ENCODE measurements at places on chromosomes 4 and X. TPM values are rescaled to one million over a fixed set of nuclear protein-coding genes. Genes with fewer than 3 reads are reported as not detected.

GRCh38 chr4:107349732-107350131 lies 313.6 kb upstream of the DKK2 start:
- no peak for DNase-seq

DNA sequence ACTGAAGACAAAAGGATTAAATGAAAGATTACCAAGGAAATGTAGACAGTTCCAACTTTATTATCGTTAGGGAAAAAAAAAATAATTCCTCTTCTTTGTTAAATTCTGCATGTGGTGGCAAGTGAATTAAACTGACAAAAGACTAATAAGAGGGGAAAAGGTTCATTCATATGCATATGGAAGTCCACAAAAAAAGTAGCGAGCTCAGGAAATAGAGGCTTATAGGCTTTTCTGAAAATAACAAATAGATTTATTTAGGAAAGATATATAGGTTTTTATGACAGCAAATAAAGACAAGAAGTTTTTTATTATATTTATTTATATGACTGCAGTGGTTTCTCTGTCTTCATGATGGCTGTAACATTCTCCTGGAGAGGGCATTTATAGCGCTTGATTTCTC lies 246.0 kb downstream of the NAF1 start:
- no peak for DNase-seq

RPA4 gene
- total RNA-seq, result 3.2 TPM

GAGE12J gene
- total RNA-seq, result not detected

SLC34A2 gene
- total RNA-seq, result not detected

FDCSP gene
- not detected for total RNA-seq

DNA sequence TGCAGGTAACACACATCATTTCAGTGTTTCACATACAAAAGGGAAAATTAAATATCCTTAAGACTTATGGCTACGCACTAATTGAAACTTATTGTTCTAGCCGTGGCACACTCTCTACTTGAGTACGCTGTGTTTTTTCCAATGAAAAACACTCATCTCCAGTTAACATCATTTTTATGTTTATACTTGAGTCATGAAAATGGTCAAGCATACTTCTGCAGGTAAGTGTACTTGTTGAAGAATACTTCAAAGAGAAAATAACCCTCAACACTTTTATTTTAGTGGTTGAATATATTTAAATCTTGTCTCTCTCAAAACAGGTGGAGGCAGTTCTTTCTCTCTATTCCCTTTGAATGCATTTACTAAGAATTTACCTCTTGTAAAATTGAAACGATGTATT lies 538.7 kb upstream of the PCDH7 start:
- DNase-seq, result no peak

DNA sequence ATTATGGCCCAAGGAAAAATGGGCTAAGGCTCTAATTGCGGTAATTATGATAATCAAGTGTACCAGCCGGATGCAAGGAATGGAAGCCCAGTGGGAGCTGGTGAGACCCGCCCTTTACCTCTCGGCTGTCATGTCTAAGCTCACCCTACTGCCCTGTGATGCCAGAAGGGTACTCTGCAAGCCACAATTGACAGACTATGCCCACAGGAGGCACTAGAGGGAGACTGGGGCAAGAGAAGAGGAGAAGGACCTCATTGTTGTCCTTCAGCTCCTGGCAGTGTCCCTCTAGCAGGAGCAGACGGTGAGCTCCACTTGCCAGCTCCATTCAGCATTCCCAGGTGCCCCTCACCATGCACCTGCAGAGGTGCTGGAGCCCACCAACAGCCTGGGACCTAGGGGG lies 141.8 kb downstream of the SMIM20 start:
- no peak for DNase-seq

CCDC120 gene
- 2.1 TPM for total RNA-seq

PNMA6A gene
- 2.3 TPM for total RNA-seq

- no peak for DNase-seq
These were observed 777.3 kb upstream of the GALNTL6 start for GRCh38 chr4:171035909-171036308.
